CD4-positive, alpha-beta T cell treated with Interleukin-4 for 4 hours (primary cell): ENCODE measurements at places on chromosomes 11 and 22.

DNA sequence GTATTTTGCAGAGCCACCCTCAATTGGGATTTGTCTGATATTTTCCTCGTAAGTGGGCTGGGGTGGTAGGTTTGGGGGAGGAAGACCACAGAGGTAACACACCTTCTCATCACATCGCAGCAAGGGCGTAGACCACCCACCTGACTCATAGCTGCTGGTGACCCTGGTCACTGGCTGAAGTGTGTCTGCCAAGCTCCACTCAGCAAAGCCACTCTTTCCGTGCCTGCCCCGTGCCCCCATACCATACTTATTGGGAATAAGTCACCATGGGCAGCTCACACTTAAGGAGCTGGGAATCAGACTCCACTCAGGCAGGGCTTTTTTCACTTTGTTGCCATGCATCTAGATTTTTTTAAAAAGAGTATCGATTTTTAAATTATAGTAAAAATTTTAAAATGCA lies 111.6 kb downstream of the PHF21B start:
- no peak for DNase-seq

GRCh38 chr11:2378527-2379210 lies 1.6 kb downstream of the CD81 start:
- DNase-seq, result no peak

- DNase-seq, result no peak
Measured at GRCh38 chr11:12058425-12059115, 50.1 kb upstream of the DKK3 start.

DNA sequence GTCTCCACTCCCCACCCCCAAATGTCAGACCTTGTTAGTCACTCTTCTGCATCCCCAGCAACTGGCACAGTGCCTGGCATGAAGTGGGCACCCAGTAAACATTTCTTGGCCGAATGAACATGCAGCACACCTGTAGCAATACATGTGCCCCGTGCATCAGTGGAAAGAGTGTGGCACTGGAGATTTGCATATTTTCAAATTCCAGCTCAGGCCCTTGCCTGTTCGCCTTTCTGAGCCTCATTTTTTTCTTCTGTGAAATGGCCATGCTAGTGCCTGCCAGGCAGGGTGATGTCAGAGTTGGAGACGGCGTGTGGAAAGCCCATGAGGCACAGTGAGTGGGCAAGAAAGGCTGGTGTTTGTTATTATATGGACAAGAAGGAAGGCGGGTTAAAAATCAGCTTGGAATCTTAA lies 38.7 kb downstream of the CD82 start:
- no peak for DNase-seq

- DNase-seq, result no peak
Measured at GRCh38 chr11:6483015-6483414, 1.7 kb downstream of the TIMM10B start.

DNA sequence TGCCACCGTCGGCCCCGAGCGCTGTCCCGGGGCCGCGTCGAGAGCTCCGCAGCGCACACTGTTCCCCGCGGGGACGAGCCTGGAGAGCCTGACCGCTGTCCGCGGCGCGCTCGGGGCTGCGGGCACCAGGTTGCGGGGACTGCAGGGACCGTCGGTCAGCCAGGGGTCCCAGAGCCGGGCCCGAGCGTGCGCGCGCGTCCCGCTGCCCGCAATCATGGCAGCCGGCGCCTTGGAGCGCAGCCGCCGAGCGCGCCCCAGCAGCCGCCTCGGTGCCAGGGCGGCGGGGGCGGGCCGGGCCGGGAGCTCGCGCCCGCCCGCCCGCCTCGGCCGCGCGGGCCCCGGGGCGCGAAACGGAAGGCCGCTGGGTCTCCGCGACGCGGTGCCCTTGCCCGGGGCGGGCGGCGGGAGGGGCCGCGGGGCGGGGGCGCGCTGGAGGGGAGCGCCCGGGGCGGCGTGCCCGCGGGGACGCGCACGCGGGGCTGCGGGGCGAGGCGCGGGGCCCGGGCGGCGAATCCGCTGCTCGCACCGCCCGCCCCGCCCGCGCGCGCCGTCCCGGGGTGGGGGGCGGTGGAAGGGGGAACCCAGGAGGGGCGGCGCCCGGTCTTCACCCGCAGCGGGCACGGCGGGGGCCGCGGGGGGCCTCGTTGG lies 79.4 kb upstream of the PPARA start:
- DNase-seq, result peak; percentile 37

- no peak for DNase-seq
Measured at GRCh38 chr22:27868732-27869282, 50.2 kb downstream of the PITPNB start.

- DNase-seq, result peak; percentile 57
Measured at GRCh38 chr22:17258015-17258787, 39.0 kb upstream of the ADA2 start.

GRCh38 chr22:45775062-45775461 lies 103.4 kb downstream of the ATXN10 start:
- DNase-seq, result no peak

- no peak for DNase-seq
Measured at GRCh38 chr11:126469311-126469710, 113.8 kb downstream of the ST3GAL4 start.

DNA sequence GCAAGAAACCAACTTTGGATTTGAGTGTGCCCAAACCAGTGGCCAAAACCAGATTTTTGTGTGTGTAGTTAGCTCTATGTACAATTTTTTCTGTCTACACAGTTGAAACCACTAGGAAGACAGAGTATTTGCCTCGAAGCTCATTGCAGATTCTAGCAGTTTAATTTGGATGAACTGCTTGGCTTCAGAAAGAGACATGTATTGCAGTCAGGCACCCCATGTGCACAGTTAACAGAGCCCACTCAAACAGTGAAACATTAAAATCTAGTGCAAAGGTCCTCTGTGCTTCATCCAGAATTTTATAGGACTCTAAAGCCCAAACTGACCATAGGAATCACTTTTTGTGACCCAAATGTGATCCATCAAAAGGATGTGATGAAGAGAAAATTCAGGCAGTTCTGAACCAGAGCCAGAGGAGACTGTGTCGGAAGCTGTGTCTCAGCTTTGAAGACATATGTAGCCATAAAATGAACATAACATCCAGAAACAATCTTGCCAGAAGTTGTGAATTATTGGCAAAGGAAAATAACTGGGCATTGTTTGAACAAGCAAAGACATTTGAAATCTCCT lies 82.7 kb downstream of the PANX1 start:
- no peak for DNase-seq

DNA sequence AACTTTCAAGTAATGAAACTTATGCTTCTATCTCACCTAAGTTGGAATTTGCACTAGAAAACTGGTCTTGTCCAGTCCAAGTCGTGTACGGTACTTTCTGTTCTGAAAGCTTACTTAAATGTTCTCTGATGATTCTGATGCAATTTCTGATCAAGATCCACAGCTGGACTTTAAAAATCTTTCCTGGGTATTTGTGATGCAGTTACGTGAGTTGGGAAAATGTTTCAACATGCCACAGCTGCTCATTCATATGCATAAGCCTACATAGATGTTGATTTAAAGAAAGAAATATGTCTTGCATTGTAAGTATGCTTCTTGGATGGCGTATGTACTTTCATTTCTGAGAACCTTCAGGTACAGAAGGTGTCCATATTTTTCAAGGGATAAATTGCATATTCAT lies 493.7 kb upstream of the CCDC90B start:
- no peak for DNase-seq

- DNase-seq, result no peak
Measured at GRCh38 chr11:87739261-87739660, 436.0 kb downstream of the RAB38 start.

GRCh38 chr11:19574916-19575315 lies 137.7 kb upstream of the NAV2 start:
- no peak for DNase-seq

DNA sequence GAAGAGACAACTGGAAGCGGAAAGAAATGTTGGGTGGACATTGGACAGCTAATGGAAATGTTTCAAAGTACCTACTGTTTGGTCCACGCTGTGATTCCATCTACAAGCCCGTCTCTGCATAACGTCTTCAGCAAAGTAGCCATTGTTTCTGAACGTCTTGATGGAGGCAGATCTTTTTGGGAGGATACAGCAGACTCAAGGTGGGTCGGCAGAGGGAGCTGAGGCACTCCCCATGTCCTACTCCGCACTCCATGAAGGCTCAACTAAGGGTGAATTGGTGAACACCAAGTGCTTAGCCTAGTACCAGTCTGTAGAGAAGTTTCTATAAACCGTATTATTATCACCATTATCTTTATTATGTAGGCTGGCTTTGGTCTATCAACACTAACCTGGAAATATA lies 45.8 kb downstream of the PRR5L start:
- DNase-seq, result no peak

- DNase-seq, result peak; percentile 71
Measured at GRCh38 chr22:37674951-37675929, at the start of gene LGALS1. Gene LGALS1 (plus strand): TSS chr22:37675636. CDS start chr22:37675703, 67 bp downstream.

GRCh38 chr22:46998331-46998730 lies 235.9 kb downstream of the TBC1D22A start:
- no peak for DNase-seq

GRCh38 chr11:130467116-130467900 lies 18.9 kb downstream of the ADAMTS15 start:
- DNase-seq, result no peak

DNA sequence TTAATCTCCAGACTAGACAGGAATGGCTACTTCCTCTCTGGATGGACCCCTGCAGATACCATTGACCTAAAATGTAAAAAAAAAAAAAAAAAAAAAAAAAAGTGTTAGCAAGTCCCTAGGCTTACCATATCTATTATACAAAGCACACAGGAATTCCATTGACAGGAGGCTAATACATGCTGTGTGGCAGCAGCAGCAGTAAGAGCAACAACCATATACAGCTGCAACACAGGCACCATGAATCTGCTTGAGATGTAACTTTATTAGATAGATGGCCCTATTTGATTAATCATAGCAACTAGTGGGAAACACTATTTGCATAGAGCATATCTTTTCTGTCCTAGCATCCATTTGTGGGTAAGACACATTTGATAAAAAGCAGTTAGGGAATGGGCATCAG lies 1447.1 kb downstream of the FAM181B start:
- DNase-seq, result no peak

GRCh38 chr11:1562469-1563148 lies 9.5 kb downstream of the DUSP8 start:
- no peak for DNase-seq

DNA sequence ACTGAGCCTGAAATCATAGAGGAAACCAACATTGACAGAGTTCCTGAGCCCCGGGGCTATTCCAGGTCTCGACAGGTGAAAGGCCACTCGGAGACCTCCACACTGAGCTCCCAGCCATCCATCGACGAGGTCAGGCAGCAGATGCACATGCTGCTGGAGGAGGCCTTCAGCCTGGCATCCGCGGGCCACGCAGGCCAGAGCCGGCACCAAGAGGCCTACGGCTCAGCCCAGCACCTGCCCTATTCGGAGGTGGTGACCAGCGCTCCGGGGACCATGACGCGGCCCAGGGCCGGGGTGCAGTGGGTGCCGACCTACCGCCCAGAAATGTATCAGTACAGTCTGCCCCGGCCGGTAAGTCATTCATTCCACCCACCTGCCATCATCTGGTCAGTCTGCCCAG lies 54.9 kb downstream of the C11orf91 start:
- DNase-seq, result no peak

GRCh38 chr11:78080084-78080817 lies 589 bp upstream of the NDUFC2 start:
- DNase-seq, result no peak

DNA sequence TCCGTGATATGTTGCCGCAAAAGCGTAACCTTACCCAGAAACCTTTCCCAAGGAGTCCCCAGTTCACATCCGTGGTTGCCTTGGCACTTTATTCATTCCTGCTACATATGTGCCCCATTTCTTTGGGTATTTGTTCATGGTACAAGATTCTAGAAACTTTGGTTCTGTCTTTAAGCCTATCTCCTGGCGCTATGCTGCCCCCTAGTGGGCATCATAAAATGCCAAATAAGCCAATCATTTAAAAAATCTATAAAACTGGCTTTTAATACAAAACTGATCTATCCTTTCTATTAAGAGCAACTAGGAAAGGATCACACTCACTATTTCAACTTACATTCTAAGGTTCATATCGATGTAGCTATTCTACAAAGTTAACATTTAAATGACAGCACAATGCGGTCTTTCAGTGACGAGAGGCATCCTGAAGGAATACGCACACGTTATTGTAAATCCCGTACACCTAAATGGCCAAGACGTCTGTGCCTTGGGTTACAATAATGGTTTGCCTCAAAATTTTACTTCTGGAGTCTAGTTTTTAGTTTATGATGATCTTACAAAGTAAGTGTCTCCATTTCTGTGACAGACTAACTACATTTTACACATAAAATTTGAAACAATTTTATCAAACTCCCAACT lies 16.2 kb downstream of the PIWIL3 start:
- DNase-seq, result peak; percentile 54

- no peak for DNase-seq
Measured at GRCh38 chr22:49609207-49609876, 218.3 kb downstream of the BRD1 start.

DNA sequence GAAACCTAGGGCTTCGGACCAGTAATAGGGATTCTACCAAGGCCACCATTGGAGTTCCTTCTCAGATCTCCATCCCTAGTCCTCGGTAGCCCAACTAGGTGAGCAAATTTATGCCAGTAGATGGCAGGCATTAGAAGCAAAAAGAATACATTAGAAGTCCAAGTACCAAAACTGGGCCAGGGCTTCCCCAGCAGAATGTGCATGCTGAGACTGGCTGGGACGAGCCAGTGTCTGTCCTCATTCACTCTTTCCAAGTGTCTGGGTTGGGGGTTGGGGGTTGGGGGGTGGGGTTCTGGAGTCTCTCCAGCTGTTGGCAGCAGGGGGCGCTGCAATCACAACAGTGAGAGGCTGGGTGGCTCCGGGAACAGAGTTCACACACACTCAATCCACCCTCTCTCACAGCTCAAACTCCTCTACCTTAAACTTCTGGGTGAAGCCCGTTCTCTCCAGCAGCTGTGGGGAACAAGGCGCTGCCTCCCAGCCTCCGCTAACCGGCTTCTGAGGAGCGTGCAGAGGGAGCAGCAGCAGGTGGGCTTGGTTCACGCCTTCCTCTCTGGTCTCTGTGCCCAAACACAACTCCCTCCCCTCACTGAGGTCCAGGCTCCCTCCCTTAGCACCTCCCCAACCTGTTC lies 57.5 kb downstream of the BTG4 start:
- DNase-seq, result no peak

- DNase-seq, result peak; percentile 51
Measured at GRCh38 chr11:128052912-128053641, 534.3 kb downstream of the ETS1 start.

- DNase-seq, result no peak
Measured at GRCh38 chr22:44458044-44459020, 39.7 kb downstream of the RTL6 start.
